ENCODE measurements at places on chromosomes 7 and 10.

DNA sequence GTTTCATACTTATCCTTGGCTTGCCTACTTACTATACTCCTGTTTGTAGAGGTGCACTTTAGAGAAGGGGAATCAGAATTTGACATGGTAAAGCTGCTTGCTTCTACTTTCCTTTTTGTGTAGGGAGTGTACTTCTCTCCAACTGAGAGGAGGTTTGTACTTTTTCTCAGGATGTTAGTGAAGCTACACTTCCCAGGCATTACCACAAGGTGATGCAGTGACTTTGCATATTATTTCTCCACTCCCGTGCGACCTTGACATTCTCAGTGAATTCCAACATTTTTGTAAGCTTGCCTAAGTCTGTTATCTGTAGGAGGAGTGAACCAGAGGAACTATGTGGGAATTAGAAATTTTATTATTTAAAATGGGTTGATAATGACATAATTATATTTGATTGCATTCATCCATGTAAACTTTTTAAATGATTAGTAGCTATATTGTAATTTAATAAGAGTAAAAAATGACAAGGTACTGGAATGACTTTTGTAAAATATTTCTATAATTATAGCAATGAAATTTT is 5.2 kb downstream of the TAX1BP1 start:
- no peak for DNase-seq

GRCh38 chr7:129829737-129830631 is 122.8 kb downstream of the UBE2H start:
- peak; percentile 37 for DNase-seq

DNA sequence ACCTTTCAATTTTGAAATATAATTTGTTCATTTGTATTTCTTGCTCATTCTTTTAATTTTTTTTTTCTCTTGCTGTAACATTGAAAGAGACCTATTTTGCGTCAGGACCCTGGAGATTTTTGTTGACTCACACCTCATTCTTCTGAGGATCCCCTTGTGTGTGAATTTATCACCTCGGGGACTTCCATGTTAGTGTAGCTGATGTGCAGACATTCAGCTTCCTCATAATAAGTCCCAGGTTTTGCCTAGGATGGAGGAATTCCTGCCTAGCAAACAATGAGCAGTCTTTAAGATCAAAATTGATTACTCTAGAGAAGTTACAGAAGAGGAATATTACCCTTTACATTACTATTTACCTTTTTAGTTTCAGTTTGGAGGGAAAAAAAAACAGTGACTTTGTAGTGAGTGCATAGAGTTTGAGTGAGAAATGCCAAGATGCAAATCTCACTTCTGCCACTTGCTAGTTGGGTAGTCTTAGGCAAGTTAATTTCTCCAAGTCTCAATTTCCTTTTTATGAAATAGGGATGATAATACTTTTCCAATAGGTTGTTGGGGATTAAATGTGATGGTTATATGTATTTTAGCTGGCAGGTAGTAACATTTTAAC is 14.3 kb downstream of the TES start:
- DNase-seq = no peak

DNA sequence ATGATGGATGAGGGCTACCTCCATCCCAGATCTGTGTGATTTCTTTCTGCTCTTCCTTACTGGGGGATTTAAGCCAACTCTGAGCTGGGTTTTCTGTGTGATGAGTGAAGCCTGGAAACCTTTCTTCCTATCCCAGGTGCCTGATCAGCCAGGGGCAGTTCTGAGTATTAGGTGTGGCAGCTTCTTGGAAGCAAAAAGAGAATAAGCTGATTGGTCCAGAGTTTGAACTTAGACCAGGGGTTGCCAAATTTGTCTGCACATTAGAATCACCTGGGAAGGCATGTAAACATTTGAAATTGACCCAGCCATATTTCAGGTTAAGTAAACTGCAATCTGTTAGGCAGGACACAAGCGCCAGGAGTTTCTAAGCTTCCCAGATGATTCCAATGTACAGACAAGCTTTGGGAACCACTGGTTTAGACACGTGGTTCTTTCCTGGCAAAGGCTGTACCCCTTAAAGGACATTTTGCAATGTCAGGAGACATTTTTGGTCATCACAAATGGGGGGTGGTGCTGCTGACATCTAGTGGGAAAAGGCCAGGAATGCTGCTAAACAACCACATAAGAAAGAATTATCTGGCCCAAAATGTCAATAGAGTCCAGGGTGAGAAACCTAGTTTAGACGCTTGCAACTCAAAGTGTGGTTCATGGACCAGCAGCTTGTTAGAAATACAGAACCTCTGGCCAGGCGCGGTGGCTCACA is 160.5 kb upstream of the GHITM start:
- DNase-seq = no peak

- no peak for DNase-seq
Measured at GRCh38 chr10:112728997-112729396, 221.1 kb upstream of the TCF7L2 start.

- DNase-seq = no peak
Measured at GRCh38 chr7:14842523-14842922, 60.0 kb downstream of the DGKB start.

DNA sequence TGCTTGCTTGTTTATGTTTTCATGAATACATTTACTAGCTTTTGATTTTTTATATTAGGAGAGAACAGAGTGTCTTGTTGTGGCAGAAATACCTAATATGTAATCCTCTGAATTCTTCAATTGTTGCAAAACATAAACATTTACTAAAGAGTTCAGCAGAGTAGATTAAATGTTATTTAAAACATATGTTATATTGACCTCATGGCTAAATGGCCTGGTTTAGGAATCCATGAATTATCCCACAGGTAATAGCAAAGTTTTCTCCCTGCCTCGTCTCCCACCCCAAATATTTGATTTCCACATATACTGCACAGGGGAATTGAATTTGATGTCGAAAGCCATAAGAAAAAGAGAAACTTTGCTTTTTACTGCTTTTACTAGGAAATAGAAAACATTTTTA is 111.8 kb downstream of the ADK start:
- no peak for DNase-seq

DNA sequence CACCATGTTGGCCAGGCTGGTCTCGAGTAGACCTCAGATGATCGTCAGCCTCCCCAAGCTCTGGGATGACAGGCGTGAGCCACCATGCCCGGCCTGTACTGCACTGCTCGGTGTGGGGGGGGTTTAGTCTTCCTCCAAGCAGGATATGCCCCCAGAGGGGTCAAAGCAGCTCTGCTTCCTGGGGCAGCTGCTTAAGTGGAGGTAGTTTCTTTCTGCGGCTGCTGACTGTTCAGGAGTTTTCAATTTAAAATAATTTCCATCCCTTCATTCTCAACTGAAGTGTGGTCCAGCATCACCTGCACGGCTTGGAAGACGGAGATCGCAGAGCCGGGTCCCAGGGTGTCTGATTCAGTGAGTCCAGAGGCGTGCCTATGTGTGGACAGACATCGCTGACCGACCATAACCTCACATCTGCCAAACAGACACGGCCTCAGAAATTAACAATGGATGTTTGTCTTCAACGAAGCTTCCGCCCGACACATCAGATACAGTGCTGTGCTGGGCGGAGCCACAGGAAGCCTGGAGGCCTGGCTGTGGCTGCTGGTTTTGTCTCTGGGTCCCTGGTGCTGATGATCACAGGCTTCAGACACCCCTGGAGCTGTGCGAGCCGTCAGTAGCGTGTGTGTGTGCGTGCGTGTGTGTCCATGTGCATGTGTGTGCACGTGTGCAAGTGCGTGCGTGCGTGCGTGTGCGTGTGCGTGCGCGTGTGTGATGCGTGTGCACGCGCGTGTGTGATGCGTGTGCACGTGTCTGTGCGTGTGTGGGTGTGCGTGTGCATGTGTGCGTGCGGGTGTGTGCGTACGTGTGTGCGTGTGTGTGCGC is 226.5 kb upstream of the PITRM1 start:
- no peak for DNase-seq

DNA sequence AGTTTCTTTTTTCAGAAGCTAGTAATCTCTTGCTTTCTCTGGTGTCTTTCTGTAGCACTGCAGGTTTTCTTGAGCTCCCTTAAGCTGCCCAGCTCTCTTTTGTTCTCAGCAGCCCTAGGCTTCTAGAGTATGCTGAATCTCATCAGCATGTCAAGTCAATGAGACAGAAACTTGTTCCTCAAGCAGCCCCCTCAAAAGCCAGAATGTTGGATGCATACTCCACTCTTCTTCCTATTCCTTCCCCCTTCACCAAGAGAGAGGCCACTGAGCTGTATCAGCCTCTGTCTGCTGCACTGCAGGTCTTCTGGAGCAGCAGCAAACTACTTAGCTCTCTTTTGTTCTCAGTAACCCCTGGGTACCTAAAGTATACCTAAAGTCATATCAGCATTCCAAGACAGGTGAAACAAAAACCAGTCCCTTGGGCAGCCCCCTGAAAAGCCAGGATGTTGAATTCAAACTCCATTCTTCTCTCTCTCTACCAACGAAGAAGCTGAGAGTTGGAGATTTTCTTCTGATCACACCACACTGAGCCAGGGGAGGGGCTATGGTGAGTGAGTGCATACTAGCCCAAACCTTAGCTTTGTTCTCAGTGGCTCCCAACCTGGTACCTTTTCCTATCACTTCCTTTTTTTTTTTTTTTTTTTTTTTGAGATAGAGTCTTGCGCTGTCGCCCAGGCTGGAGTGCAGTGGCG is 73.3 kb upstream of the WAC start:
- no peak for DNase-seq

- peak; percentile 5 for DNase-seq
Measured at GRCh38 chr7:34133983-34134782, 228.8 kb downstream of the BMPER start.

GRCh38 chr10:116316503-116316902 is 7.7 kb upstream of the CCDC172 start:
- DNase-seq = no peak

DNA sequence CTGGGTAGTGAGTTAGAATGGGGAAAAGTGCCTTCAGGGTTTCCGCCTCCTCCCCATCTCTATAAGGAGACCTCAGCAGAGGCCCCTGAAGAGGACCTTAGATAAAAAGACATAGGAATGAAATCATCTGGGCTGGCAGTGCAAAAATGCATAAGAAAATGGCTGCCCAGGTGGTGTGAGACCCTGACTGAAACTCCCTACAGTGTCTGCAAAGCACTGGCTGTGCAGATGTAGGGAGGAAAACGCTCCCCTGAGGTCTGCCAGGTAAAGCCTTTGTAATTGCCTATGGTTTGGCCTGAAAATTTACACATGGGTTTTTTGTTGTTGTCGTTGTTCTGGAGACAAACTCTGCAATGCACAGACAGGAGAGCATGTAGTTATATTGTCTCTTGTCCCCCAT is 128.1 kb upstream of the VWC2 start:
- no peak for DNase-seq

- DNase-seq = no peak
Measured at GRCh38 chr10:123562811-123563580, 103.2 kb upstream of the GPR26 start.

Data from activated T-cell treated with anti-CD3 and anti-CD28 coated beads for 48 hours (primary cell).